ENCODE measurements at places on chromosomes 6 and 20.

DNA sequence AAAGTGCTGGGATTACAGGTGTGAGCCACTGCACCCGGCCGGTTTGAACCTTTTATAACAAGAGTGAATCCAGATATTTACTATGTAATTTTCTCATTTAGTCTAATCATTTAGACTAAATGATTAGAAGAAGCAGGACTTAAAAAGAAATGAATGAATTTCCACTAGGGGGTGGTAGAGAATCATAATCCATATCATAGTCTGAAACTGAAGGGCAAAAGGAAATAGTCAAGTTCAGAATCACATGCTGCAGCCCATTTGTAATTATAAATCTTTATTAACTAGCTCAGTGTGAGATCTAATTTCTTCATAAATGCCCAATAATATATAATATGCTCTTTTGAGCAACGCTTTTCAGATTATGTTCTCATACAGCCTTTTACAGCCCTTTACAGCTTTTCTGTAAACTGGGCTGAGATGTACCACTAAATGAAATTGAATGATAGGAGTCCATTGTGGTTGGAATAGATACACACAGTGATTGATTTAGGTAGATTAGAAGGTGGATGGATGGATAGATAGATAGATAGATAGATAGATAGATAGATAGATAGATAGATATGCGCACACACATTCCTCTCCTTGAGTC lies 31.8 kb downstream of the PSMB9 start:
- no peak for DNase-seq

GRCh38 chr6:116011520-116011919 lies 49.2 kb downstream of the FRK start:
- DNase-seq, result no peak

GRCh38 chr6:7138046-7138531 lies 30.3 kb downstream of the RREB1 start:
- DNase-seq, result no peak

DNA sequence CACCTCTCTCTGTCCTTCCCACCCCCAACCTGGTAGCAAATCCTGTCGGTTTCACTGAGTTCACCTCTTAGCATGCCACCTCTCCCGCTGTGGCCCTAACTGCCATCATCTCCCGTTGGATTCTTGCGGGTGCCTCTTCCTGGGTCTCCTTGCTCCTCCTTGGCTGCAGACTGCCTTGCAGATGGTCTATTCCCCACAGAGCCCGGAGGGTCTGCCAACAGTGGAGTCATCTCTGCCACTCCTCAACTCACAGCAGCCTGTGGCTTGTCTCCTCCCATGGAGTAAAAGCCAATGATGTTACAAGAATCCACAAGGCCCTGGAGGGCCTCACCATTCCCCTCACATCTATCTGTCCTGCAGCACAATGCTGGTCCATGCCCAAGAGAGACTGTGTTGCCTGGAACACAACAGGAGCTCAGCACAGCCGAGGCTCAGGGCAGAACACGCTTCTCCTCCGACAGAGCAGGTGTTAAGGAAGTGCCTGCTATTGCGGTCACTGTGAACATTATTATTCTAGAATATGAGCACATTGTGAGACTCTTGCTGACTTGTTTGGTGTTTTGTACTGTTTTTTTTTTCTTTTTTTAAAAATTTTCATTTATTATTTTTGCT lies 241.8 kb upstream of the SULF2 start:
- no peak for DNase-seq

DNA sequence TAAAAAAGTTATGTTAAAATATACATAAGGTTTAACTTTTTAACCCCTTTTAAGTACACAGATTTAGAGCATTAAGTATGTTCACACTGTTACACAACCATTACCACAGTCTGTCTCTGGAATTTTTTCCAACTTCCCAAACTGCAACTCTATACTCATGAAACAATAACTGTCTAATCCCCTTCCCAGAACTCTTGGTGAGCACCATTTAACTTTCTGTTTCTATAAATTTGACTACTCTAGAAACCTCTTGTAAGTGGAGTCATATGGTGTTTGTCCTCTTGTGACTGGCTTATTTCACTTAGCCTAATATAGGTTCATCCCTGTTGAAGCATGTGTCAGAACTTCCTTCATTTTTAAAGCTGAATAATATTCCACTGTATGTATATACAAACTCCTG lies 98.1 kb downstream of the MAP3K7 start:
- DNase-seq, result no peak

All from esophagus squamous epithelium (tissue), 5 donors.